ENCODE measurements at places on chromosomes 7 and 10.

DNA sequence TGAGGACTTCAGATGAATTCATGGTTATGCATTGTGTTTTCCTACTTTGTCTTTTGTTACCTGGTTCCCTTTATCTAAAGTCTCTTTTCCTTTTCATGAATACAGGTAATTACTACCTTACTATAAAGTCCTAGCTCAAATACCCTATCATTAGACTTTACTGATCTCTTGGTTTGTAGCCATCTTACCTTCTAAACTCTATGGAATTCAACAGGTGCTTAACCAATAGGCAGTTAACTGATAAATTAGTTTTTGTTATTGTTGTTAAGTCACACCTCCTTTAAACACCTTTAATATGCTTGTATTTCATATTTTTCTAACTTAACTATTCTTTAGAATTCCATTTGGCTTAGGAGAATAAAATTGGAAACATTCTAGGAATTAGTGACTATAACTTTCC is 30.7 kb downstream of the PLCE1 start:
- no peak for DNase-seq

GRCh38 chr7:138370956-138371355 is 89.1 kb upstream of the TRIM24 start:
- no peak for DNase-seq

DNA sequence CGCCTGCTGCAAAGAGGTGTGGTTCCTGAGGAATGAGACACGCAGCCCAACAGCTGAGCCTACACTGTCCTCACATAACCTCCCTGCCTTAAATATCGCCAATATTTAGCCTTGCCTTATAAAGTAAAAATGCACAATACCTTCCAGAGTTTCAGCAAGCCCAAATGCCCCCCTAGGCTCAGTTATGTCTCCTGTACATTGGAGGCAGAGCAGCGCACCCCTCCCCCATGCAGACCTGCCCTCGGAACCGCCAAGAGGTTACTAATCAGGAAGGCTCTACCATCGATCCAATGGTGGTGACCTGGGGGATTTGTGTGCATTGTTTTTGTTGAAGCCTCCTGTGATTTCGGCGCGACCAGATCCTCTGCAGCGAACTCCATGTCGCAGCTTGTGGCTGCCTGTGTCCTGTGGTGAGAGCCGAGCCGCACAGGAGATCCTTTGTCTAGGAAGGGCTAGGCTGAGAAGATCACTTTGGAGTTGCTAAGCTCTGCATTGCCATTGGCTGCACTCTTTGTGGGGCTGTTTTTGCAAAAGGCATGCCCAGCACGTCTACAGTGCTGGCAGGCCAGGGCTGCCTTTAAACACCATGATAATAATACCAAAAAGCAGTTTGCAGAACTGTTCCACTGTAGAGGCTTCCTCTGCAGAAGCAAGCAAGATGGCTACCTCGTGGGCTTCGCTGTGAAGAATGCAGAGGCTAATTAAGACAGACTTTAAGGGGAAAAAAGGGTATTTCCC is 40.1 kb downstream of the TET1 start:
- peak; percentile 76 for DNase-seq

GRCh38 chr10:25824050-25824449 is 110.0 kb upstream of the MYO3A start:
- no peak for DNase-seq

DNA sequence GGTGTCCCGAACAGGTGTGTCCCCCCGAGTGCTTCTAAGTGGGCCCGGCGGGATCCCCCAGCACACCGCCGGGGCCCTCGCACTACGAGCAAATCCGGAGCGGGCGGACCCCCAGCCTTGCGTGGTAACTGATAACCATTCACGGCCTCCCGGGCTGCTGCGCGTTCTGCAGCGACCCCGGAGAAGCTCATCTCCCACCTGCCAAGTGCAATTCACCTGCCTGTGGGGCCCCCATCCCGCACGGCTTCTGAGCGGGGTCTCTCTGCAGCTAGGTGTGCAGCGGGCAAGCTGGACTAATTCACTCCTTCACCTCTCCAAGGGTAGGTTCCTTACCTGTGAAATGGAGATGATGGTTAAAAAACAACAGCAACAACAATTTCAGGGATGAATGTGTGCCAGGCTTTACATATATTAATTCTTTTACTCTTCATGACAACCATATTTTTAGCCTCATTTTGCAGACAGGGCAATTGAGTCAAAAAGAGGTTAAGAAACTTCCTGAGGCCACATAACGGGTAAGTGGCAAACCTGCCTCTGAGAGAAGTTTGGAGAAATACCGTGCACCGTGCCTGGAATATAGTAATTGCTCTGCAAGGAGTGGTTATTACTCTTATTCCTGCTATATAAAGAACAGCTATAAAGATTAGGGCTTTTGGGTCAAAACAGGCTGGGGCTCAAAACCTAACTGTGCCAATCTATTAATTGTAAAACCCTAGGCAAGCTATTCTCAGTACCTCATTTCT is 652 bp upstream of the PODXL start:
- DNase-seq: no peak

- no peak for DNase-seq
These were observed 38.2 kb downstream of the ELAPOR2 start for GRCh38 chr7:87021285-87021684.

- DNase-seq: no peak
These were observed 44.8 kb downstream of the AKR1B1 start for GRCh38 chr7:134414109-134414508.

DNA sequence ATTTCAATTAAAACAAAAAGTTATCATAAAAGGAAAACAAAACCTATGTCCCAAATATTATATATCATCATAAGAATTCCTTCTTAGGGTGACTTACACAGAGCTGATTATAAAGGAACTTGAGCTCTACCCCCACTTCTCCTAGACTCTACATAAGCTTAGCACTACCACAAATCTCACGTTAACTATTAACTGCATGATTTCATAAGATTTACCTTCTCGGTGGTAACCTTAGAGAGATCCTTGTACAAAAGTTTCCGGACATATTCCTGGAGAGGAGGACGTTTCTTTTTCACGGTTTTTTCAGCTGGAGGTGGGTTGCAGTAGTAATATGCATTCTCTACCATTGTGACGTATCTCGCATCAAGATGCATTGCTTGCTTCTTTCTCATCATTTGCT is 83.7 kb downstream of the UPF2 start:
- DNase-seq: no peak

- DNase-seq: no peak
These were observed 112.0 kb downstream of the PPP1R3A start for GRCh38 chr7:113806633-113807327.

- no peak for DNase-seq
These were observed 6.2 kb downstream of the ZYX start for GRCh38 chr7:143387156-143387975.

- DNase-seq: no peak
These were observed 73.8 kb downstream of the CREM start for GRCh38 chr10:35200487-35200886.

GRCh38 chr10:114767986-114768821 is 53.4 kb upstream of the FHIP2A start:
- no peak for DNase-seq

GRCh38 chr10:50511492-50512213 is 112.1 kb downstream of the SGMS1 start:
- DNase-seq: peak; percentile 18

DNA sequence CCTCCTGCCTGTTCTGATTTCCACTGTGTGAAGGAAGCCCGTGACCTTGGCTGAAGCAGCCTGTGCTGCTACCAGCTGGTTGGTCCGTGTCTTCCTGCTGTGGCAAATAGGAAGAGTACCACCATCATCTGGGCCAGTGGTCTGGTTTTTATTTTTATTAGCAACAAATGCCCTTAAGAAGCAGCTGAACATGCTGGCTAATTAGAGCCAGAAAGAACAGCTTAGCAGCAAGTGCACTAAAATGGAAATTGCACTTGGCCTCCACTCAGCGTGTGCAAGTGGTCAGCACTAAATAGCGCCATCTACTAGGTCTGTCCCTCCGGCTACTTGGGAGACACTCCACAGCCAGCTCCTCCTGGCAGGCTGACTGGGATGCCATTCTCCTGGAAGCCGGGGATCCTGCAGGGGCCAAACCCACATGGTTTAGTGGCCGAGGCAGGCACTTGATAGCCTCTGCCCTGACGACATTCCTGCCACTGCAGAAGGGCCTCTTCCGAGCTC is 690.3 kb upstream of the FOXK1 start:
- no peak for DNase-seq

DNA sequence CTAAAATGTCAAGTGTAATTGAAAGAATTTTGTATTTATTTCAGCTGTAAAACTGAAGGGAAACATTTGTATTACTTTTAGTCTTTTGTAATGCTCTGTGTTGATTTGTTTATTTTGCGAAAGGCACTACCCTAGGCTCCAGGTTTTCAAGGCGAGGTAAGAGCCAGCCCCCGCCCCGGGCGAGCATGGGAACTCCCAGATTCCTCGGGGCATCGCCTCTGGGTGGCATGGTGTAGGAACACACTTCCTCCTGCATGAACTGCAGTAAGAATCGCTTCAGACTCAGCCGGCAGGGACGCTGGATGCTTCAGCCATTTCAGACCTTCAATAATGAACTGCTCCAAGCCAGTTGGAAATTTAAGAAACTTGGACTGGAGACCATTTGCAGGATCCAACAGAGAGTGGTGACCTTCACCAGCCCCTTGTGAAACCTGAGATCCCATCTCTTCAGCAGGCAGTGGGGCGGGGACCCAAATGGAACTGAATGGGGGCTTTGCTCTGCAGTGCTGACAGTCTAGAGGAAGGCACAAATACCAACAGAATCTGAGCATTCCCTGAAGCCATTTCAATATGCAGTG is 544.3 kb upstream of the MGMT start:
- no peak for DNase-seq

- peak; percentile 76 for DNase-seq
These were observed 713.5 kb downstream of the SORCS1 start for GRCh38 chr10:106450966-106451365.

- DNase-seq: peak; percentile 39
These were observed 256.7 kb upstream of the GNAI1 start for GRCh38 chr7:79877874-79878465.

DNA sequence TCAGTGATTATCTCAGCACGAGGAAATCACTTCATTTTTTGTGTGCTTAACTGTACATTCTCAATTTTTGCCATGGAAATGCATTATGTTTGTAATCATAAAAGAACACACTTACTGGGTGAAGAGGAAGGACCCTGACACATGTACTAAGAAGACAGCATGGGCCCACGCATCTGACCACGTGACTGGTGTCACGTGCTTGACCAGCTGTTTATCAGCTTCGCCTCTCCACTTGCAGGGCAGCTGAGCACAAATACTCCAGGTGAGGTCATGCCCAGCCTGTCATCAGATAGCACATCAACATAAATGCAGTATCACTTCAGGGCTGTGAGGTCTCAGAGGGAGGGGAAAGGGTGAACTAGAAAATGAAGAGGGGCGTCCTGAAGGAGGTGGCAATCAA is 179.8 kb downstream of the EBF3 start:
- DNase-seq: no peak

- DNase-seq: no peak
These were observed 22.6 kb upstream of the CNPY1 start for GRCh38 chr7:155568842-155569494.
